ENCODE measurements at places on chromosomes 2 and 18. TPM values are rescaled to one million over a fixed set of nuclear protein-coding genes. Genes with fewer than 3 reads are reported as not detected.

The OR6B2 gene
- total RNA-seq, result not detected

The KCNK3 gene
- total RNA-seq, result 0.05 TPM

The KIAA2012 gene
- total RNA-seq, result not detected

The MYCN gene
- total RNA-seq, result 19.6 TPM

The IL36RN gene
- total RNA-seq, result not detected

The ARHGAP28 gene
- total RNA-seq, result 4.3 TPM

The YPEL5 gene
- total RNA-seq, result 99.2 TPM

The SCG2 gene
- 0.05 TPM for total RNA-seq

The EGR4 gene
- total RNA-seq, result not detected

The ACVR1 gene
- total RNA-seq, result 19.6 TPM

The TEKT4 gene
- not detected for total RNA-seq

The TLX2 gene
- not detected for total RNA-seq

GRCh38 chr2:11877764-11878163 lies 131.3 kb downstream of the LPIN1 start:
- no peak for DNase-seq

DNA sequence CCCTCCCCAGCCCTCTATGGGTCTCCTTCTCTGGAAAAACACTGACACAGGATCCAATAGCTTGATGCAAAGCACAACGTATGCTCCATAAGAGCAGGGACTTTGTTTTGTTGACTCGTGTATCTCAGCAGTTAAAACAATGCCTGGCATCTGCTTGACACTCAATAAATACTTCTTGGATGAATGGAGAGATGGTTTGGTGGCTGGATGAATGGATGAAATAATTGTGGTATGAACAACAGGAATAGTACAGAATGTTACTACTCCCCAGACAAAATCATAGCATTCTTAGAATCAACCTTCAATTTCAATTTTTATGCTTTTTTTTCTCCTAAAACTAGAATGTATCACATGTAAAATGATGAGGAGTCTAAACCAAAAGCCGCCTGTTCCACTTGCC lies 57.4 kb downstream of the KCNE4 start:
- no peak for DNase-seq

DNA sequence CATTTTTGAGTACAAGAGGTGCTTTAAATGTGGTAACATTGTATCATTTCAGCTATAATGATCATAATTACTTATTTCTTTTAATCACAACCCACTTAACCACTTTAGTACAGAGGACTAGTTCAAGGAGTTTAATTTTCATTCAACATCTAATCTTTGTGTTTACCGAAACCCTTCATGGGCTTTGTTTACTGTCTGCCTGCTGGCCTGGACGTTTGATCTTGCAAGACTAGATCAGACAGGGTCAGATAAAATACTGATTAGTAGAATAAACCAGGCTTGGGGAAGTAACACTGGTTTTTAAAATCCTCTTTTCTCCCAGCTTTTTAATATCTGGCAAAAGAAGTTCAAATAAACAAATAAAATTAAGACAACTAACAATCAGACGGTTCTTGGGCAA lies 93.6 kb downstream of the SATB2 start:
- DNase-seq, result no peak

- DNase-seq, result no peak
These were observed 793.7 kb upstream of the FANCL start for GRCh38 chr2:59034837-59035236.

DNA sequence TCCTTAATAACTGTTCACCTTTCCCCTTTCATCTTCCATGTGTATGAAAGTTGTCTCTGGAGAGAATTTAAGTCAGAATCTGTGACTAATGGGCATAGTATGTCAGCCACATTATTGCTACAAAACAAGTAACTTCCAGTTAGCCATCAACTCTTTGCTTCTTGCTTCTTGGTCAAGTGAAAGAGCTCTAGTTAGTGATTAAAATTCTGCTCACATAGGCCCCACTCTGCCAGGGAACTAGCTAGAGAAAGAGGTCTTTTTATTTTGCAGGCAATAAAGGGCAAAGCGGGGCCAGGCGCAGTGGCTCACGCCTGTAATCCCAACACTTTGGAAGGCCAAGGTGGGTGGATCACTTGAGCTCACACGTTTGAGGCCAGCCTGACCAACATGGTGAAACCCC lies 64.6 kb downstream of the COLEC12 start:
- DNase-seq, result no peak

- DNase-seq, result no peak
These were observed 119.5 kb upstream of the LMAN1 start for GRCh38 chr18:59478591-59478990.

DNA sequence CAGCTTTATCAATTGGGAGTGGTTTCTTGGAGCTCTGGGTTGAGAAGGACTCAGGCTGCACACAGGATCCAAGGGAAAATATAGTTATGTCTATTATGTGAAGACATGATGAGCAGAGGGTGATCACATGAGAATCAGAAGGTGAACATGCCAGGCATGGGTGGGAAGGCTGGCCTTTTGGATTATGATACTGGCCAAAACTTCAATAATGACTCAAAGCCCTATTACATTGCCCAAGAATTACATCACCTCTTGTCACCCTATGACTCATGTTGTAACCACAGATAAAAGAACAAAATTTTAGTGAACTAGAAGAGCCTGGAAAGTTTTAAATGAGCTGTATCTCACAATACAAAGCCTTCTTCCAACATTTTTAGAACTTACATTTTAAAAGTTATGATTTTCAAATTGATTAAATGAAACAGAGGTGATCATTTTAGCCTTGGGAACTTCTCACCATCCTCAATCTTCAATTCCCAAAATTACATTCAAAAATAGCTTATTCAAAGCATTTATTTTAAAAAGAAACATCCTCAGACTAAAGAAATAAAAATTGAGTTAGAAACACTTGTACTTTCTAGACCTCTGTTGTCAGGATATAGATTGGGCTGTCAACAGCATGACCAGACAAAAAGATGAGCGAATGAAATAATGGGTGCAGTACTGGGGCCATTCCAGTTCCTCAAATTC lies 428.3 kb downstream of the MBD2 start:
- no peak for DNase-seq

DNA sequence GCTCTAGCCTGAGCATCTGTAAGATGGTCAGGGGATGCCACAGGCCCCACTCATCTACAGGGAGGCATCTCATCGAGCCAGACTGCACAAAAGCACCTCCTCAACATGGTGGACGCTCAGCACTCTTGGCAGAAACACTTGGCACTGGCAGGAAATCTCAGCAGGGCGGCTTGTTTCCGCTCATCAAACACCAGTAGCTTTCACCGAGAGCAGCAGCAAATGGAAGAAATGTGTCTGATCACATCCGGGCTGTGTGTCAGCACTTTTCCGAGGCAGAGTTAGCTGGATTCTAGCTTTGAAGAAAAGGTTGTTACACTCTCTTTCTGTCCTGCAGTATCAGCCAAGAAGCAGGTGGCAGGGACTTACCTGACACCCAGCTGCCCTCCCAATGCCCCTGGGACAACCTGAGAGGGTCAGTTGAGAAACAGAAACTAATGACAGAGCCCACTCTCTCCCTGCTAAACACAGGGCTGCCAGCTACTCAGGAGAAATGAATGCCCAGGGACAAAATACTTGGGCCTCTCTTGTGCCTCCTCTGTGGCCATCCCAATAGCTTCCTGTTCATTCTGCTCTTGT lies 68.9 kb upstream of the FZD7 start:
- DNase-seq, result peak; percentile 62

DNA sequence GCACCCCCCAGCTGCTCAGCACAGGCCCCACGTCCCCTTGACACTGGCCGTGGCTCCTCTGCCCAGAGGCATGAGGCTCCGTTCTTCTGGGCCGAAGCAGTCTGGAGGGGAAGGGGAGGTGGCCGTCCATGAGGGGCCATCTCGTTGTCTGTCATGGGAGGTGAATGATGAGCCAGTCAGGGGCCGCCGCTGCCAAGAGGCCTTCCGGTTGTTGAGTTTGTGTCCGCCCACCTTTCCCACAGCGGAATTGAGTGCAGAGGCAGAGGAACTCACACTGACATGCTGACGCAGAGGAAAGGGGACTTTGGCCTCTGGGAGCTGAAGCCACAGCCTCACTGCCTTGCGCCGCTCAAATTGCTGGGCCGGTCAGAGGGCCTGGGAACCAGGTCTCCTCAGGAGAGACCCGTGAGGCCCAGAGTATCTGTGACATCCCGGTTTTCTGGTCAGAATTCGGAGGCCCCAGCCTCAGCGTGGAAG lies 268.4 kb downstream of the ATAD2B start:
- DNase-seq, result peak; percentile 59

DNA sequence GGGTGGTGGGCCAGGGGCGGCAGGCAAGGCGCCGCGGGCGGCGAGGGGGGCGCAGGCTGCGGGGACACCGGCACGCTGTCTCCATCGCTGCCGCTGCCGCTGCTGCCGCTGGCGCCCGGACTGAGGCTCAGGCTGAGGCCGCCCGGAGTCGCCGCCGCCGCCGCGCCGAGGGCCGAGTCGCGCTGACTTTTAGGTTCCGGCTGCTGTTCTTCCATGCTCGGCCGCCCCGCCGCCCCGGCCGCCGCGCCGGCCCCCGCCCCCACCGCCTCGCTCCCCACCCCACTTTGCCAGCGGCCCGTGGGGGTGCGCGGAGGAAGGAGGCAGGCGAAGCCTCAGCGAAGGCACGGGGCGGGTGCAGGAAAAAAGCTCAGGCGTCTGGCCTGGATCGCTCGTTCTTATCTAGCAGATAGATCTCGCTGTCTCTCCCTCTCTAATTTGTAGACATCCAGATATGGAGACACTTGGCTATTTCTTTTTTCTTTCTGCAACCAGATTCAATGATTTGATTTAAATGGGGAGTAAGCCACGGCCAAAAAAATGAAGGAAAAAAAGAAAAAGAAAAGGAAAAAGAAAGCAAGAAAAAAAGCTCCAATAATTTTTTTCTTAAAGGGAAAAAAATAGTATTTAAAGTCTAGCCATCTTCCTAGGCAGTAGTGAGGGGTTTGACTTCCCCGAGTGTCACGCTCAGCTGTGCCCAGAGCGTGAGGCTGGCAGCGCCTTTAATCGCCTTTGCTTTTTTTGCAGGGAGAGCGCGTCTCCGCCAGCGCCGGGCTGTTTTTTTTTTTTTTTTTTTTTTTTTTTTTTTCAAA lies at the start of gene EN1:
TSS of gene EN1 (minus strand) at position 696 of the 809 bp plus-strand sequence. CDS start at position 215, 481 bp downstream.
- no peak for DNase-seq

- peak; percentile 26 for DNase-seq
These were observed 188.8 kb downstream of the TSN start for GRCh38 chr2:121944072-121944831.

GRCh38 chr2:168718622-168719021 lies 83.8 kb upstream of the NOSTRIN start:
- no peak for DNase-seq

DNA sequence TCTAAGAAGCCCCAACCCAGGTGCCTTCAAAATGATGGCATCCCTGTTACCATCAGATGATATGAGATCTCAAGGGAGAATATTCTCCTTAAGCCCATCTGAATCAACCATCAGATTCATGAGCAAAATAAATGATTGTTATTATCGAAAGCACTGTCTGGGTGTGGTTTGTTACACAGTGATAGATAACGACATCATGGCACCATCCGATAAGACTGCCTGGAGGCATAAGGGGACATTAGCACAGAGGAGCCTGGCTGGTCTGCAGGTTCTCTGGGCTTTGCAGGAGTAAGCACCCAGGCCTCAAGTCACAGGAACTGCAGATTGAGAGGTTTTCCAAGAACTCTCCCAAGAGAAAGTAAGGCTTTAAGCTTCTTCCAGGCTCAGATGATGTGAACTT lies 15.6 kb downstream of the BMP10 start:
- no peak for DNase-seq

- no peak for DNase-seq
These were observed 114.8 kb downstream of the RDH14 start for GRCh38 chr2:18445433-18446320.

DNA sequence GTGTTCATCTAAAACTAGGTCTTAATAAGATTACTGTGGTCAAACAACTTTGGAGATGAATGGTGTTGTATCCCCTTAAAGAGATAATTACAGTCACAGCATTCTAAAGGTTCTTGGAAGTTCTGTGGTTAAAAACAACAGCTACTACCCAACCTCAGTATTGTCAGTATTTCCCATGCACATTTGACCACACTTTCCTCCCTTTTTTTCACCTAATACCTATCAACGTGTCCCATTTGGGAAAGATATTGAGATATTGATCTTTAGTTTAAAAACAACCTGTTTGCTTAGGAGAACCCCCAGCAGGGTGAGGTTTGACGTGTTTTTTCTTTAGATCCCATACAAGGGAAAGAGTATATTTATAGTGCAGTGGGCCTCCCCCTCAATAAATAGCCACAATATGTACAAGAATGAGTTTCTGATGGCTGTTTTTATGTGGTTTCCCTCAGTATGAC lies 65.6 kb downstream of the WDR7 start:
- DNase-seq, result no peak

- no peak for DNase-seq
These were observed 47.1 kb upstream of the UBE2E3 start for GRCh38 chr2:180933332-180933731.

GRCh38 chr18:57555134-57555533 lies 31.4 kb downstream of the FECH start:
- DNase-seq, result no peak

GRCh38 chr2:168915441-168916330 lies 14.6 kb downstream of the G6PC2 start:
- DNase-seq, result no peak

GRCh38 chr2:121197369-121198091 lies 87.5 kb downstream of the TFCP2L1 start:
- DNase-seq, result no peak

- no peak for DNase-seq
These were observed 2798.0 kb upstream of the TEKT4 start for GRCh38 chr2:92073036-92073814.

DNA sequence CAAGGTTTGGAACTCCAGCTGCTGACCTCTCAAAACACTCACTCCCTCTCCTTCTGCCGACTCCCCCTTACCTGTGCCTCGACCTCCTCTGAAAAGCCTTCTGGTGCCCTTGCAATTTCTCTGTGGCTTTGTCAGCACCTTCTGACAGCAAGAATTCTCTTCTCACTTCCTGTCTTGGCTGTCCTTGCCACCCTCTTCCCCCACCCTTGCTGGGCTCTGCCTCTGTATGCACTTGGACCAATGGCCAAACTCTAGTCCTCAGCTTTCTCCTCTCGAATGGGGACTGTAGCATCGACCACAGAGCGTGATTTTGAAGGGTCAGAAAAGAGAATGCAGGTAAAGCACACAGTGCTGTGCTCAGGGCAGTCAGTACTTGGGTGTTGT lies 99.0 kb downstream of the HS1BP3 start:
- no peak for DNase-seq
